ENCODE measurements at places on chromosomes 7 and 10.

DNA sequence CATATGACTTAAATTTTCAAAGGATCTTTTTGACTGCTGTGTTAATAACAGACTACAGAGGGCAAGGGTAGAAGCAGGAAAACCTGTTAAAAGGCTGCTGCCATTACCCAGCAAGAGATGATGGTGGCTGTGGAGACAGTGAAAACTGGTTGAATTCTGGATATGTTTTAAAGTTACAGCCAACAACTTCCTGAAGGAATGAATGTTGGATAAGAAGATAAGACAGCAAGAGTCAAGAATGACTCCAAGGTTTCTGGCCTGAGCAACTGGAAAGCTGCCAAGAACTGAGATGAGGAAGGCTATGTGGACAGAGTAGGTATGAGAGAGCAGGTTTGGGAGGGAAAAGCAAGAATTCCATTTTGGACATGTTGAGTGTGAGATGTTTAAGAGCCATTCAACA lies 19.1 kb downstream of the CNOT4 start:
- no peak for DNase-seq

GRCh38 chr10:106082865-106083264 lies 1081.6 kb downstream of the SORCS1 start:
- no peak for DNase-seq

DNA sequence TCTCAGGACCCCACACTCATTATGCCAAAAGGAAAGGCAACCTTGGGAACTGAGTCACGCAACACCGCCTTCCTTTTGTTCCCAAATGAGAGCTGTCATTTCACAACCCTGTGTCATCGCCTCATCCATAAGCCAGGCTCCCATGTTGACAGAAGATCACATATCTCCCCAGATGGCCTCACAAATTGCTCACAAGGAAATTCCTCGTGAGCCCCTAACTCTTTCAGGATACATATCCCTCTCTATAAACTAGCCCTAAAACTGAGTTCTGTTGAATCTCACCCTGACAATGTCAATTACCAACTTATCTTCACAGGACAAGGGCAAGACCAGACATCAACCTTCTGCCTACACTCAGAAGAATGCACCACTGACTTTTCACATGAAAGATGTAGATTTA lies 22.6 kb downstream of the CCDC3 start:
- no peak for DNase-seq

DNA sequence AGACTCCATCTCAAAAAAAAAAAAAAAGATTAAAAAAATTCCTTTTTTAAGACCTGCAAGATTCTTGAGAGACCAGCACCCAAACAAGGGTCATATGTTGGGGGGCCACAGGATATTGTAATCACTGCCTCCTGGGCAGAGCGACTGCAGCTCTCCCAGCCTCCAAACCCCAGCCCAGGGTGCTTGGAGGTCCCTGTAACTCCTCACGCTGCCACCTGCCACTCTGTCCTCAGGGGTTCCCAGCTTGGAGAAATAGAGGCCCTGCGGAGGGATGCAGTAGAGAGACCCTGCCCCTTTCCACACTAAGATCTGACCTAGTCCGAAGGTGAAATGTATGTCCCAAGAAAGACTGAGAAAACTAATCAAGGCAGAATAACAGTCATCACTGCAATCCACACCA lies 343.7 kb downstream of the GRID1 start:
- DNase-seq, result no peak

GRCh38 chr7:155066417-155066950 lies 3.6 kb upstream of the HTR5A start:
- no peak for DNase-seq

GRCh38 chr7:149870274-149870673 lies 3.5 kb upstream of the ATP6V0E2 start:
- no peak for DNase-seq

DNA sequence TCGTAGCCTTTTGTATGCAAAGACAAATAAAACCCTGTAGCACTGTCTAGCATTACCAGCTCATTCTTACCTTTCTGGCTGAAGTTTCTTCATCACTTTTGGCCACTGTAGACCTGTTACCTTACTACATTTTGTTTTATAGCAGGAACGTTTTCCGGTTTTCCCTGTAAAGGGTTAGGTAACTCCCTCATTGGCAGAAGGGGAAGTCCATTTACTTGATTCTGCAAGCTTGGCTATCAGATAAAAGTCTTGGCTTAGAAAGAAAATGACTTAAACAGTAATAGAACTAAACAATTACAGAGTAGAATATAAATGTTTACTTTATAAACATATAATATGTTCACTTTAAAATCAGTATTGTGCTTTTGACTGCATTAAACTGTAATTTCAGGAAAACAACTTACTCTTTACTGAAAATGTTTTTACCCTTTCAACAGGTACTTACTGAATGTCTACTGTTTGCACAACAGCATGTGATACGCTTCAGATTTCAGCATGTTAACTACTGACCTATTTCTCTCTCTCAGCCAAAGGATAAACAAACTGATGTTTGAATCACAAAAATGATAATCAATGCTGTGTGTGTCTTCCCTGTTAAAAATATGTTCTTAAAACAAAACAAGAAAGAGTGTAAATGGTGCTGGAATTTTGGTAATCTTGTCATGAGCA lies 67.1 kb downstream of the OTUD1 start:
- DNase-seq, result no peak

DNA sequence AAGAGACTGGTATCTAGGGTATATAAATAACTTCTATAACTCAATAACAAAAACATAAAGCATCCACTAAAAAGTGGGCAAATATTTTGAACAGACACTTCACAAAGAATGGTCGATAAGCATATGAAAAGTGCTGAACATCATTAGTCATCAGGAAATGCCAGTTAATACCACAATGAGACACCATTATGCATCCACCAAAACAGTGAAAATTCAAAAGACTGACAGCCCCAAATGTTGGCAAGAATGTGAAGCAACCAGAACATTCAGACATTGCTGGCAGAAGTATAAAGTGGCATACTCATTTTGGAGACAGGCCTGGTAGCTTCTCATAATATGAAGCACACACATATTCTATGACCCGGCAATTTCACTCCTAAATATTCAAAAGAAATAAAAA lies 26.5 kb upstream of the GSAP start:
- DNase-seq, result no peak

DNA sequence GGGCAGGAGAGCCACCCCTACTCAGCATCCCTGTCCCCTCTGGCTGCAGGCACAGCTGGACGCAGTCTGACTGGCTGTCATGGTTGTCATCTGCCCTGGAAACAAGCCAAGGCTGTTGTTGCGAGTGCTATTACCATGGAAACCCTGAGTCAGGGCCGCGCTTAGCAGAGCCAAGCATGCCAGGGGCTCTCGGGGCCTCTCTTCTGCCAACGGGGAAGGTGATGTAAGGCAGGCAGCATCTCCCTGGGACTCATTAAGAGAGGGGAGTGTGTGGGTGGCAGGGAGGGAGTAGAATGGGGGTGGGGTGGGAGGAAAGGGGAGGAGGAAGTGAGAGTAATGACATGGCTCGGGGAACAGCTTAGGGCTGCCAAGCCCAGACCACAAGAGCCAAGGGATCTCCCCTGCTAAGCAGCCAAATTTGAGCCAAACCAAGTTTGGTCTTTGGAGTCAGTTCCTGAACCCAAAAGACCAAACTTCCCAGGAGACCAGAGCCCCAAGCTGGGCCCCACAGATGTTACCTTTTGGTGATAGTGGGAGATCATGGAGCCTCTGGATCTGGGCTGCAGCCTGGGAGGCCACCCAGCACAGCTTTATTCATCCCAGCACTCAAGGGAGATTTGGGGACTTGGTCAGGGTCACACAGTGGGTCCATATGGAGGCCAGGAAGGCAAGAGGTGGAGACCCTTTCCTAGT lies 67.6 kb downstream of the TMEM130 start:
- no peak for DNase-seq

- DNase-seq, result no peak
Measured at GRCh38 chr10:76032700-76033039, 601.2 kb downstream of the LRMDA start.

GRCh38 chr7:142739923-142740492 lies 9.3 kb upstream of the PRSS1 start:
- DNase-seq, result no peak

DNA sequence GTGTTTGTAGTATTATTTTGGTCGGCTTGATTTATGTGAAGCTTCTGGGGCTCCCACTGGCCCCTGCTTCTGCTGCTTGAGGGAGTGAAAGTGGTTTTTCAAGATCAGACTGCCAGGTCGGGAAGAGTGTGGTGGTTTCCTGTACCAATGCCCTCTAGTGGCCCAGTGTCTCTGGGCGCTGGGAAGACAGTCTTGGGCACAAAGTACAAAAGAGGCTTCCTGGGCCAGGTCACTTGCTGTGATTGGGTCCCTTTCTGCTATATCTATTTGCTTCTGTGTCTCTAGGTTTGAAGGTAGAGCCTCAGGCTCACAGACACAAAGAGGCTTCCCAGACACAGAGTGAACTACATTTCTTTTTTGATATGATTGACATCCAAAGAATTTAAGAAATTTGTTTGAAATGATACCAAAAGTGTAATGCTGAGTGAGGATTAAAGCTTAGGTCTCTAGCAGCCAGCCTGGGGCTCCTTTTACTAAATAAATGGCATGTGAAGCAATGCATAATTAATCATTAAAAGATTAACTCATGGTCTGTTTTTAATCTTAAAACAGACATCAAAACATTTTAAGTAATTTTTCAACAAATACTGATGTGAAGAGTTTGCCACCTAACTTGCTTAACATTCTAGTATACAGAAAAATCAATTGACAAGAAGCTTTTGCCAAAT lies 36.3 kb downstream of the ABCB1 start:
- DNase-seq, result no peak

DNA sequence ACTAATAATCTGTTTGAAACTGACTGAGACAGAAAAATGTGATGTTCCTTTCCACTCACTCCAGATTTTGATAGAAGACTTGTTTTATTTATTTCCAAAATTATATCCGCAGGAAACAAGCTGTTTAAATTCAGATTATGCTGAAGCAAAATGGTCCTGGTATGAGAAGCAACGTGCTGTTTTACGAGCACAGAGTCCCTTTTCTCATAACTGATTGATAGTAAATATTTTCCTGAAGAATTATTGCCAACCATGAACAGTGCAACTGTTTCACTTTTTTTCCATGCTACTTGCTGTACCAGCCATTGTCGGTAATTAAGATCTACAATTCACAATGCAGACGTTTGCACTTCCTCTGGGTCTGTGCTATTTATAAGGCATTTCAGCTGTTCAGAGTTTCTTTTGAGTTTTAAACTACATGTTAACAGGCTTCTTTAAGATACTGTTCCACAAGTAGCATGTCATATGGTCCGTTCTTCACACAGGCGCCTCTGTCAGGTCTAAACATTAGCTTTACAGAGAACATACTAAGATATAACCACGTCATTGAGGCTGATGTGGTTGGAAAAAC lies 103.8 kb downstream of the POLL start:
- DNase-seq, result no peak

GRCh38 chr10:6558759-6559461 lies 21.2 kb downstream of the PRKCQ start:
- no peak for DNase-seq

GRCh38 chr7:140005754-140006503 lies 56.8 kb downstream of the PARP12 start:
- no peak for DNase-seq

DNA sequence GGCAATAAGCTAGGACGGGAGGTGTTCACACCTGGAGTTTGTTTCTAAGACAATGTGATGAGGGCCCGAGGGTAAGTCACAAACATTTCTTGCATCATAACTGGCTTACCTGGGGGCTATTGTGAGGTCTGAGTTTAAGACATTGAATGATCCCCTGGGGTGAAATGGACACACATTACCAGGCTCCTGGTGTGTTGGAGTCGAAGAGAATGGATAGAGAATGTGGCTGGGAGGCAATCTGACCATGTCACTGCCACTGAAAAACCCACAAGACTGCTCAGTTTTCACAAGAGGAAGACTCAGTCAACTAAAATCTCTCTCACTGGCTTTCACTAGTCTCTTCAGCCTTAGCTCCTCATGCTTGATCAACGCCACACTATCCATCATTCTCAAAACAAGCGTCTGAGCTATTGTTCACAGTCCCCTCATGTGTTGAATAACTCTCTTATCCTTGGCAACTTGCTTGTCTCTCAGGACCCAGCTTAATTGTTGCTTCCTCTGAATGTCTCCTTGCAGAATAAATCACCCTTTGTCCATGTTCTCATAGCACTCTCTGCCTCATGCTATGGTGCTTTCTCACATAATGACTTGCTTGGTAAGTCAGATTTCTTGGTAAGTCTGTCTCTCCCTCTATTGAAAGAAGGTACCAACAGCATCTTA lies at the start of gene C10orf120:
Gene C10orf120, minus strand, starts transcription at position 51 of the 660 bp plus-strand sequence. CDS start 56 bp downstream, outside the sequence.
- DNase-seq, result no peak

DNA sequence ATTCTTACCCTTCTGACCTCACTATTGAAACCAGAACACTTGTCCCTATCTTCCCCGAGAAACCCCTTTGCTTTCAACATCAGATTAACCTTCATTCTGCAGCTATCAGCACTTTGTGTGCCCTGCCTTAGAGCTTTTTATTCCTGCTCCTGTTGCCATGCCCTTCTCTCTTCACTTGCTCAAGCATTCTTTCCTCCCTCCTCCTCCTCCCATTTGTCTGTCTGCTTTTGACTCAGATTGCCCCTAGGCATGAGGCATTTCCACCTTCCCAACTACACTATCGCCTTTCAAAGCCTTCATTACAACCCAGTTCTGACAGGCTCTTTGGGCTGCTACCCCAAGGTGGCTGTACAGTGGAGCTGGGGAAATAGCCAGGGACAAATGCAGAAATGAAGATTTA lies 143.3 kb downstream of the SLC25A13 start:
- no peak for DNase-seq

DNA sequence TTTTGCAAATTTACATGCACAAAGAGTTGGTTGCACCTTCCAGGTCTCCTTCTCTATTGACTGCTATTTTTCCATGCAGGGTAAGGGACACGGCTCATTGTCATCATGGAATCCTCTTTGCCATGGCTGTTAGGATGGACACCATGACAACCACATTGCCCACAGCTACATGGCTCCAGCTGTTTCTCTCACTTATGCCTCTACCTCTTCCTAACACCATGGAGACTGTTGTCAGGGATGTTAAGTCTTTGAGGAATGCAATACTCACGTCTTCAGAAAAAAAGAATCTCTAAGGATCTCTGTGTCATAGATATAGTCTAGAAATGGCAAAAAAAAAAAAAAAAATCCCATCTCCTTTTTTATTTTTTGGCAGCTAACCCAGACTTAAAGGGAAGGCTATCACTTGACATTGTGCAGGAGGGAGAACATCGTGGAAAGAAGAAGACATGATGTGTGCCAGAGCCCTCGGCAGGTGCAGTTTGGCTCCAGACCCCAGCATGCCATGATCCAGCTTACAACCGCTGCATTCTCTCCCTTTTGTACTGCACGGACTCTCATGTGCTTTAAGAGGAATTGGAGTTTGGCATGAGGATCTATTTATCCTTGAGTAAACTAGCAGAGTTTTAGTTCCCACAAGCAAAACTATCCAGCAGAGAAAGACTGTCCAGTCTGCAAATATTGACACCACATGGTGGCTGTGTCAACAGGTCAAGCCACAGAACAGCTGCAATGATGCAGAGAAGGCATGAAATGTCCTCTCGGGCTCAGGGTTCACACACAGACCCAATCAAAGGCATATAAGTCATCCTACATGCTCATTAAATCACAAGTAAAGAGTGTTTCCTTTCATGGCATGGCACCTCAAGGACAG lies 70.8 kb downstream of the FRMD4A start:
- no peak for DNase-seq
